Endodermal cell (in vitro differentiated cells): ENCODE measurements at places on chromosomes 7 and 10. TPM values are rescaled to one million over a fixed set of nuclear protein-coding genes. Genes with fewer than 3 reads are reported as not detected.
A peak's percentile ranks its signal among the peaks of the same experiment; 100 is the strongest.

DNA sequence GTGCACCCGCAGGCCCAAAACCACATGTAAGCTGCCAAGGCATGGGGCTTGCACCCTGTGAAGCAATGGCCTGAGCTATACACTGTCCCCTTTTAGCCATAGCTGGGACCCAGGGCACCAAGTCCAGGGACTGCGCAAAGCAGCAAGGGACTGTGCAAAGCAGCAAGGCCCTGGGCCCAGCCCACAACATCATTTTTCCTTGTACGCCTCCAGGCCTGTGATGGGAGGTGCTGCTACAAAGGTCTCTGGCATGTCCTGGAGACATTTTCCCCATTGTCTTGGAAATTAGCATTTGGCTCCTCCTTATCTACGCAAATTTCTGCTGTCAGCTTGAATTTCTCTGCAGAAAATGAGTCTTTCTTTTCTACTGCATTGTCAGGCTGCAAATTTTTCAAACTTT lies 24.8 kb downstream of the ARHGAP19 start:
- DNase-seq = peak; percentile 65
- H3K27me3 ChIP-seq = no peaks in the 10 kb centered on the region
- H3K36me3 ChIP-seq = peaks cover 14% of the 10 kb centered on the region
- H3K4me1 ChIP-seq = peaks cover 3% of the 10 kb centered on the region
- H3K27ac ChIP-seq = no peak overlapping the region

DNA sequence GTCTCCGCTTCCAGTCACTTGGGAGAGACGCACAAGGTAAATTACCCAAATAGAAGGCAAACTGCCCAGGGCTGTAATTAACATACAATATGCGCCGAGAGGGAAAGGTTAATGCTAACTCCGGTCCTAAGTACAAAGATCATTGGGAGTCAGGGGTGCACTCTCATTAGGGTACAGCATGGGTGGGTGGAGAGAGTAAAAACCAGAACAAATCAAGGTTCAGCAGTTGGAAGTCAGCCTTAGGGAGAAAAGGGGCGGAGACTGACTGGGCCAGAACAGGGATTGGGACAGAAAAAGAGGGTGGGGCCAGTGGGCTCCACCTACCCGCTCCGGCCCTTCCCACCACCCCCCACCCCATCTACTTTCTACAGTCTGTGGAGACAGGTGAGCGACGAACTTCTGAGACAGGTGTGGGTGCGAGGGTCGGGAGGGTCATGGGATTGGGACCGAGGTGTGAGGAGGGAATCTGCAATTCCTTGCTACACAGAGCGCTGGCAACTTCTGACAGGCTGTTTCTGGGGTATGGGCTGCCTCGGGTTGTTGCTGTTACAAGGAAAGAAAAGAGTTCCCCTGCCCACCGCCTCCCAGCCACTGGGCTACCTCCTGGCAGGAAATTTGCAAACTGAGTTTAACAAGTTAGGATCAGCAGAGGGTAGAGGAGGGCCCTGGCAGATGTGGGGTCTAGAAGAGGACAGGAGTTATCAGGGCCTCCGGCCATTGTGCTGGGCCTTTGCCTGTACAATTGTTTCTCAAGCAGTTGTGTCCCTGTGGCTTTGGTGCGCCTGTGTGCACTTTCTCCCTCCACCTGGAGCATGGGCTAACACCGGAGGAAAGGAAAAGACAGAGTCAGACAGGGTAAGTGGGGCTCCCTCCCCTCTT lies at the start of gene TMEM139:
TSS of gene TMEM139 (plus strand) at position 368 of the 879 bp plus-strand sequence. CDS start 1,000 bp downstream, outside the sequence.
- no peaks in the 10 kb centered on the region for H3K36me3 ChIP-seq
- H3K27ac ChIP-seq = no peak within 1 kb of the TSS
- no peaks in the 10 kb centered on the region for H3K4me1 ChIP-seq
- DNase-seq = peak; percentile 85
- peaks cover 11% of the 10 kb centered on the region for H3K27me3 ChIP-seq
- no peak within 1 kb of the TSS for H3K4me3 ChIP-seq

MYH16 gene
- not detected in 2 replicates for total RNA-seq

- H3K4me3 ChIP-seq = peak overlapping the region; percentile 69
- H3K27me3 ChIP-seq = peaks cover 87% of the 10 kb centered on the region
- no peaks in the 10 kb centered on the region for H3K36me3 ChIP-seq
Observed at GRCh38 chr10:122460891-122461293, 461 bp upstream of the HTRA1 start.

DNA sequence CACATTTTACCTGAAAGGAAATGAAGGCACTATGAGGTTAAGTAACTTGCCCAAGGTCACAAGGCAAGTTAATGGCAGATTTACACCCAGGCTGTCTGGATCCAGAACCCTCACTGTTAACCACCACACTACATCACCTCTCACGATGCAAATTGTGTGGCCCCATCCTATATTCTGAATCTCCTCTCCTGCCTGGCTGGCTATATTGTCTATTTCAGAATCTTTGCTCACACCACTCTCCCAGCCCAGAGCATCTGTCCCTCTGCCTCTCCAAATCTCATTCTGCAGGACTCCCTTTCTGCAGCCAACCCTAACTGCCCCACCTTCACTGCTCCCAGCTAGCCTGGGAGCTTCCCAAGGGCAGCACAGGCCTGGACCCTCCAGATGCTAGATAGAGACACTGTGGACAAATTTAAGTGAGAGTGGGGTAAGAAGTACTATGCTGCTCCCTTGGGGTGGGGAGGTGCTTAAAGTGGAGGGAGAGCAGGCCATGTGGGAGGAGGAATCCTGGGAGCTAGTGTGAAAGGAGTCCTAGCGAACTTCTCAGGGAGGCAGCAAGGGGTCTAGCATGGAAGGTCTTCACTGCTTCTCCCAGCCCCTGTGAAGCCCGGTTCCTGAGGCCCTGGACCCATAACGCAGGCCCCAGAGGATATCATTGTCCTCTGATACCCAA lies 786 bp downstream of the CUEDC2 start:
- peaks cover 31% of the 10 kb centered on the region for H3K27me3 ChIP-seq
- peak overlapping the region; percentile 72 for H3K27ac ChIP-seq
- H3K4me1 ChIP-seq = peaks cover 9% of the 10 kb centered on the region
- H3K36me3 ChIP-seq = peaks cover 4% of the 10 kb centered on the region
- H3K4me3 ChIP-seq = peak overlapping the region; percentile 97
- DNase-seq = no peak

DNA sequence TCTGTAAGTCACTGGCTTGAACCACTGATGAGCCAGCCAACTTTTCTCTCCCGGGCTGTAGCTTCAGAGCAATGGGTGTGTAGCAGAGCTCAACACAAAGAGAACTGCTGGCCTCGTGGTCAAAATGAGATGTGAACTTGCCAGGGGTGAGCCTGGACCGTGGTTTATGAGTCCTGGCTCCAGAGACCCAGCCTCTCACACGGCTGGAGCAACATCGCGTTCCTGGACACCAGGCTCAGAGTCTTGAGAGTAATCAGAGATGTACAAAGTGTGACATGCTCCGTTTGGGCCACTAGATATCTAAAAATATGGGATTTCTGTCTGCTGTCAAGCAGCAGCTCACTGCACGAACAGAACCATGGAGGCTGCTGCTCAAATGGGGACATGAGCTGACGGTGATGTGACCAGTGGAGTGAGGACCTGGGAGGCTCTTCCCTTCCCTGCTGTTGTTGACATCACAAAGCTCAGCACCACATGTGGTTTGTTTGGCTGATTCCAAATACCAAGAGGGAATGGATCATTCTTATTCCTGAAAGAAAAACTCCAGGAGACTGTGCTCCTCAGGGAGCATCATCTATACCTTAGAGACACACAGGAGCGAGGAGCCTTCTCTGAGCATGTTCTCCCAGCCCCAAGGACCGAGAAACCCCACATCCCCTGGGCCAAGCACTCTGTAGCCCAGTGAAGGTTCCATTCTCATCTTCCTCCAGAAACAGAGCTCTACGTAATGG lies 9.2 kb upstream of the SVIL start:
- no peak overlapping the region for H3K27ac ChIP-seq
- H3K4me1 ChIP-seq = peaks cover 5% of the 10 kb centered on the region

GRCh38 chr10:21499701-21500577 lies 25.5 kb downstream of the SKIDA1 start:
- no peaks in the 10 kb centered on the region for H3K36me3 ChIP-seq
- H3K27me3 ChIP-seq = no peaks in the 10 kb centered on the region
- peak overlapping the region; percentile 89 for H3K27ac ChIP-seq
- DNase-seq = peak; percentile 74

DNA sequence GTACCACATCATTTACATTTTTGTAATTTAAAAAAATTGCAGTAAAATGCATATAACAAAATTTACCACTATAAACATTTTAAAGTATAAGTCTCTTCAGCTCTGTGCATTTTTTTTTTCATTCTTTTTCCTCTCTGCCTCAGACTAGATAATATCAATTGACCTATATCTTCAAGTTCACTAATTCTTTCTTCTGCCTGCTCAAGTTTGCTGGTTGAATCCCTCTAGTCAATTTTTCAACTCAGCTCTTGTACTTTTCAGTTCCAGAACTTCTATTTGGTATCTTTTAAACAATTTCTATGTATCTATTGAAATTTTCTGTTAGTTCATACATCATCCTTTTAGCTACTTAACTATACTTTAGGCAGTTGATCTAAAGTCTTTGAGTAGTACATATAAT lies 112.0 kb downstream of the MICU1 start:
- H3K36me3 ChIP-seq = no peaks in the 10 kb centered on the region
- no peak for DNase-seq
- no peak overlapping the region for H3K4me3 ChIP-seq
- no peak overlapping the region for H3K27ac ChIP-seq
- no peaks in the 10 kb centered on the region for H3K27me3 ChIP-seq
- H3K4me1 ChIP-seq = no peaks in the 10 kb centered on the region

- no peaks in the 10 kb centered on the region for H3K4me1 ChIP-seq
- H3K36me3 ChIP-seq = peaks cover 77% of the 10 kb centered on the region
- no peak for DNase-seq
- no peak overlapping the region for H3K27ac ChIP-seq
- no peak overlapping the region for H3K4me3 ChIP-seq
Observed at GRCh38 chr7:105559926-105560325, 21.4 kb downstream of the EFCAB10 start.

GRCh38 chr10:129090165-129090564 lies 376.9 kb upstream of the MGMT start:
- H3K36me3 ChIP-seq = no peaks in the 10 kb centered on the region
- H3K4me3 ChIP-seq = no peak overlapping the region
- DNase-seq = no peak
- H3K4me1 ChIP-seq = no peaks in the 10 kb centered on the region
- no peak overlapping the region for H3K27ac ChIP-seq

GRCh38 chr10:71984809-71985388 lies 20.7 kb downstream of the CHST3 start:
- no peak overlapping the region for H3K4me3 ChIP-seq
- H3K27ac ChIP-seq = no peak overlapping the region
- no peaks in the 10 kb centered on the region for H3K36me3 ChIP-seq
- no peaks in the 10 kb centered on the region for H3K27me3 ChIP-seq
- peaks cover 2% of the 10 kb centered on the region for H3K4me1 ChIP-seq

- H3K27me3 ChIP-seq = peaks cover 68% of the 10 kb centered on the region
- H3K36me3 ChIP-seq = peaks cover 5% of the 10 kb centered on the region
- peaks cover 2% of the 10 kb centered on the region for H3K4me1 ChIP-seq
- peak overlapping the region; percentile 62 for H3K4me3 ChIP-seq
- H3K27ac ChIP-seq = no peak overlapping the region
Observed at GRCh38 chr7:101163279-101164070, 1.9 kb downstream of the VGF start.

DNA sequence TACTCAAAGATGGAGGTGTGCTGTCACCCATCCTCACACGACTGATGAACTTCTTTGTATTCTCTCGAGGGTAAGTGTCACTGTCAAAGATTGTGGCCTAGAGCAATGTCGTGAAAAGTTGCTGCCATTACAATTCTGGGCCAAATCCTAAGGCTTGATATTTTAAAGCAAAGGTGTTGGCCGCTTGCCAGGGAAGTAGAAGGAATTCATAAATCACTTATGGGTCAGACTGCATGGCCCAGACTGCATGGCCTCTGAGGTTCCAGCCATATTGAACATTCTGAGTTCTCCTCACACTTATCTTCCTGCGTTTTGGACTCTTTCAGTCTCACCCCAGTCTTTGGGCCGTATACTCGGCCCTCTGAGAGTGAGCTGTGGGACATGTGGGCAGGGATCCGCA lies 8.6 kb downstream of the MEST start:
- no peaks in the 10 kb centered on the region for H3K27me3 ChIP-seq
- H3K4me3 ChIP-seq = no peak overlapping the region
- DNase-seq = no peak

DNA sequence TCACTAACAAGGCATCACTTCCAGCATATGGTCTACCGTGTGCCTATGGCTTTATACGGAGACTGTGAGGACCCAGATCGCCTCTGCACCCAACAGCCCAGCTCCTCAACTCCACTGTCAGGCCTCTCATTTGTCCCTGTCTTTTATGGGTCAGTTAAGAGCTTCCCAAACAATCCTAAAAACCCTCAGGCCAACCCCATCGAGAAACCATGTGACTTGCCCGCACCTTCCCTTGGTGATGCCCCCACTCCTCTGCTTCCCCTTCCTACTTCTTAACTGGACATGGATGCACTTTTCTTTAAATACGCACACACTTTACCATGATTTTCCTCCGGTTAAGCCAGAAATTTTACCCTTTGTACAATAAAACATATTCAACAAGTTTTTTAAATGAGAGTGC lies 46.8 kb downstream of the BAIAP2L1 start:
- H3K4me3 ChIP-seq = no peak overlapping the region
- H3K36me3 ChIP-seq = peaks cover 14% of the 10 kb centered on the region
- no peak overlapping the region for H3K27ac ChIP-seq
- H3K4me1 ChIP-seq = no peaks in the 10 kb centered on the region

DNA sequence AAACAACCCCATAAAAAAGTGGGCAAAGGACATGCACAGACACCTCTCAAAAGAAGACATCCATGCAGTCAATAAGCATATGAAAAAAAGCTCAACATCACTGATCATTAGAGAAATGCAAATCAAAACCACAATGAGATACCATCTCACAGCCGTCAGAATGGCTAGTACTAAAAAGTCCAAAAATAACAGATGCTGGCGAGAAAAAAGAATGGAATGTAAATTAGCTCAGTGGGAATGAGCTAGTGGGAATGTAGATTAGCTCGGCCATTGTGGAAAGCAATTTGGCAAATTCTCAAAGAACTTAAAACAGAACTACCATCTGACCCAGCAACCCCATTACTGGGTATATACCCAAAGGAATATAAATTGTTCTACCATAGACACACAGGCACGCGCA lies 287.0 kb downstream of the WDR37 start:
- DNase-seq = no peak
- H3K36me3 ChIP-seq = no peaks in the 10 kb centered on the region
- H3K27ac ChIP-seq = no peak overlapping the region
- H3K4me3 ChIP-seq = no peak overlapping the region
- peaks cover 2% of the 10 kb centered on the region for H3K4me1 ChIP-seq
- H3K27me3 ChIP-seq = no peaks in the 10 kb centered on the region

GRCh38 chr7:16421333-16422102 lies at the start of gene CRPPA:
Gene CRPPA (minus strand): TSS chr7:16421538. CDS start chr7:16421322, 216 bp downstream.
- H3K4me3 ChIP-seq = peak within 1 kb of the TSS; percentile 67
- no peaks in the 10 kb centered on the region for H3K36me3 ChIP-seq
- no peaks in the 10 kb centered on the region for H3K4me1 ChIP-seq
- no peaks in the 10 kb centered on the region for H3K27me3 ChIP-seq

- H3K36me3 ChIP-seq = no peaks in the 10 kb centered on the region
- H3K4me1 ChIP-seq = no peaks in the 10 kb centered on the region
- H3K4me3 ChIP-seq = no peak overlapping the region
- H3K27me3 ChIP-seq = no peaks in the 10 kb centered on the region
Observed at GRCh38 chr7:19215412-19215811, 70.2 kb upstream of the FERD3L start.

PON2 gene
- 46.9 to 73.8 TPM (median 66.3 TPM) in 3 replicates for total RNA-seq

OR6V1 gene
- total RNA-seq = not detected in 3 replicates

HOXA2 gene
- not detected in 3 replicates for total RNA-seq

- H3K27ac ChIP-seq = no peak overlapping the region
- no peak overlapping the region for H3K4me3 ChIP-seq
- H3K27me3 ChIP-seq = no peaks in the 10 kb centered on the region
Observed at GRCh38 chr10:8092428-8092827, 37.9 kb downstream of the GATA3 start.

COL17A1 gene
- total RNA-seq = 1.1 and 1.7 TPM in 2 replicates

LIPF gene
- not detected in 2 replicates for total RNA-seq

- DNase-seq = peak; percentile 79
- no peak overlapping the region for H3K27ac ChIP-seq
- H3K36me3 ChIP-seq = no peaks in the 10 kb centered on the region
- no peak overlapping the region for H3K4me3 ChIP-seq
Observed at GRCh38 chr7:923108-924041, 31.1 kb downstream of the ADAP1 start.
